HFFc6 (cell line): ENCODE measurements at places on chromosomes 4 and X. TPM values are rescaled to one million over a fixed set of nuclear protein-coding genes. Genes with fewer than 3 reads are reported as not detected.

- no peak for DNase-seq
- no peaks in the 10 kb centered on the region for H3K4me1 ChIP-seq
- no peak overlapping the region for H3K27ac ChIP-seq
- H3K27me3 ChIP-seq = no peaks in the 10 kb centered on the region
- no peaks in the 10 kb centered on the region for H3K36me3 ChIP-seq
- H3K4me3 ChIP-seq = no peak overlapping the region
Measured at GRCh38 chr4:150546286-150546685, 35.7 kb upstream of the MAB21L2 start.

Gene PNMA3
- total RNA-seq = not detected in 3 replicates

DNA sequence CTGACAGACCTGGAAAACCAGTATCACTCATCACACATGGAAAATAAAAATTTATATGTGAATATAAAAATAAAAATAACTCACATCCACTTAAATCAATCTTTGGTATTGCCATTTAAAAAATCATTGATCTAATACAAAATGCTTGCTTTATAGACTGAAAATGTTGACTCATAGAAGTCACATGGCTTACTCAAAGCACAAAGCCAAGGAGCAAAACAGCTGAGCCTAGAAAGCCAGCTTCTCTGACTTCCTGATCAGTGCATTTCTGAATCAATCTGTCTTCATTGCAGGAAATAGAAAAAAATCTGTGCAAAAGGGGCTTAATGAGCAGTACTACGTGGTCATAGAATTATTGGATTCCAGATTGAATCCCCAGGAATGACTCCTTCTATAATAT, 176.9 kb upstream of the HS3ST1 start:
- no peak for DNase-seq
- no peaks in the 10 kb centered on the region for H3K27me3 ChIP-seq
- H3K36me3 ChIP-seq = no peaks in the 10 kb centered on the region

Gene REELD1
- not detected in 3 replicates for total RNA-seq

- no peak for DNase-seq
- peaks cover 28% of the 10 kb centered on the region for H3K27me3 ChIP-seq
- H3K27ac ChIP-seq = no peak overlapping the region
- no peaks in the 10 kb centered on the region for H3K36me3 ChIP-seq
Measured at GRCh38 chr4:40750461-40751258, 905 bp downstream of the NSUN7 start.

- no peak for DNase-seq
- H3K27ac ChIP-seq = no peak overlapping the region
- no peak overlapping the region for H3K4me3 ChIP-seq
Measured at GRCh38 chr4:12697970-12698369, 786.2 kb downstream of the RAB28 start.

Gene PDE5A
- 13.3 to 18.7 TPM (median 15.7 TPM) in 3 replicates for total RNA-seq

DNA sequence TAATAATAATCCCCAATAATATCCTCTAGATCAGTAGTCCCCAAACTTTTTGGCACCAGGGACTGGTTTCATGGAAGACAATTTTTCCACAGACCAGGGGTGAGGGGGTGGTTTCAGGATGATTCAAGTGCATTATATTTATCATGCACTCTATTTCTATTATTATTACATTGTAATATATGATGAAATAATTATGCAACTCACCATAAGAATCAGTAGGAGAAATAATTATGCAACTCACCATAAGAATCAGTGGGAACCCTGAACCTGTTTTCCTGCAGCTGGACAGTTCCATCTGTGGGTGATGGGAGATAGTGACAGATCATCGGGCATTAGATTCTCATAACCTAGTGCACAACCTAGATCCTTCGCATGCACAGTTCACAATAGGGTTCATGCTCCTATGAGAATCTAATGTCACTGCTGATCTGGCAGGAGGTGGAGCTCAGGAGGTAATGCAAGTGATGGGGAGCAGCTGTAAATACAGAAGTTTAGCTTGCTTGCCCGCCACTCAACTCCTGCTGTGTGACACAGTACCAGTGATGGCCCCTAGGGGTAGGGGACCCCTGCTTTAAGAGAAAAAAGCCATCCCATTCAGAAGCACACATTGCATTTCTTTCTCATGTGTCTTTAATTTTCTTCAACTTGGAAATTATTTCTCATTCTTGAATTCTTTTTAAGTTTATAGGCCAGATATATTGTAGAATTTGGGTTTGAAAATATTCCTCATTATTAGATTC, 16.0 kb upstream of the SH3RF1 start:
- H3K4me1 ChIP-seq = peaks cover 31% of the 10 kb centered on the region
- H3K27me3 ChIP-seq = no peaks in the 10 kb centered on the region; the same call in 1 of the 2 replicates
- no peak for DNase-seq
- no peak overlapping the region for H3K27ac ChIP-seq

Gene GLOD5
- total RNA-seq = not detected in 3 replicates

DNA sequence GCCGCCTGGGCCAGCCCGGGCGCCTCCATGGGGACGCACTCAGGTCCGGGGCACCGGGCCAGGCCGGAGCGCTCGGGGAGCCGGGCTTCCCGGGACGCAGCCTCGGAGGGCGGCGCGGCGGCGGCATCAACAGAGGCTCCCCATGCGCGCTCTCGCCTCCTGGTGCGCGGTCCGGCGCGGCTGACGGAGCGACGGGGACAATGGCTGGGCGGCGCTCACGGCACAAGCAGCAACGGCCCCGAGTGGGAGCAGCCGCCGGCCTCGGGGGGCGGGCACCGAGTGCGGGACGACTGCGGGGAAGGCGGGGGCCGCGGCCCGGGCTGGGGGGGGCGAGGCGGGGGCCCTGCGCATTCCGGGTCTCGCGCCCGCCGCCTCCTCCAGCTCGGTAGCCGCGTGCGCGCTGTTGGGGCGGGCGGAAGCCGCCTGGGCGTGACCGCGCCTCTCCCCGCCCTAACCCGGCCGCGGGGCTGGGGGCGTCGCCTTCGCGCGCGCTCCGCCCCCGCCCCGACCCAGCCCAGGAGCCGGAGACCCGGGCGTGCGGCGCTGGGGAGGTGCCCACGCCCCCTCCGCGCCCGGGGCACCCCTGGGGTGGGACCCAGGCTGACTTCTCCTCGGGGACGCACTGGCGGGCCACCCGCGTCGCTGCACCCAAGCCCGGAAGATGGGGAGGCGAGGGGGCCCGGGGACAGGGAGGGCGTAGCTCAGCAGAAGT, at the start of gene PRKX:
PRKX (minus strand) TSS at position 425 of the 712 bp plus-strand sequence; CDS start at position 29, 396 bp downstream.
- H3K4me1 ChIP-seq = peaks cover 11% of the 10 kb centered on the region
- H3K4me3 ChIP-seq = peak within 1 kb of the TSS; percentile 96
- H3K27ac ChIP-seq = no peak within 1 kb of the TSS; the same call in 1 of the 2 replicates
- peaks cover 1% of the 10 kb centered on the region; the same call in 1 of the 2 replicates for H3K27me3 ChIP-seq
- peak; percentile 15 for DNase-seq

DNA sequence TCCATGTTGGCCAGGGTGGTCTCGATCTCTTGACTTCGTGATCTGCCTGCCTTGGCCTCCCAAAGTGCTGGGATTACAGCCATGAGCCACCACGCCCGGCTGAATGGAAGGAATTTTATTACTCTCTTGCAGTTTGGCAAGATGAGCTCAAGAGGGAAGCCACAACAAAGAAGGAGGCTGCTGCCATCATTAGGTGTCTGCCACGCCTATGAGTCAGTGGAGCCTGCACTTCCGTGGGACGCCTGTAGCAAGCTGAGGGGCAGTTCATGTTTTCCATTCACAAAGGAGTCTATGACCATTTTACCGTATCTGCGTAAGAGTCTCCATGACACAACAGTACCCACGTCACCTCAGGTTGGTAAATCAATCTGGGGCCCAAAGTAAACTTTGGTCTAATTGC, 51.2 kb upstream of the CHRNA9 start:
- no peaks in the 10 kb centered on the region for H3K36me3 ChIP-seq
- DNase-seq = no peak
- H3K4me3 ChIP-seq = no peak overlapping the region
- no peaks in the 10 kb centered on the region for H3K4me1 ChIP-seq

Gene CFAP47
- not detected in 2 replicates for total RNA-seq

Gene SOD3
- total RNA-seq = 13.9 to 19.0 TPM (median 18.0 TPM) in 3 replicates

DNA sequence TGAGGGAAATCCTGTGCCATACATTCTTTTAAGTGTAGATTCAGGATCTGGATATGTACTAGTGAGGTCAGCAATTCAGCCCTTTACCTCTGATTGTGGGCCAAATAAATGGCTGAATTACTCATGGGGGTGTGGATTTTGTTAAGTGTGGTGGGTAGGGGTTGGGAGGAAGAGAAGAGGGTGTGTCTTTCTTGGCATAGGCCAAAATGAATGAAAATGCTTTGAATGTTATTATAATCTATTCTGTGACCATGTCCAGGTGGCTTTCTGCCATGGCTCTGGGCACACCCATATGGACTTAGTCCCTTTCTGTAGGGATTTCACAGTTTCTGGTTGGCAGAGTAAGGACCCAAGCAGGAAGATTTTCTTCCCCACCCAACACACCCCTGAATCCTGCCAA, 244.3 kb downstream of the CBR4 start:
- H3K4me1 ChIP-seq = peaks cover 62% of the 10 kb centered on the region
- H3K4me3 ChIP-seq = no peak overlapping the region
- no peaks in the 10 kb centered on the region; the same call in 1 of the 2 replicates for H3K27me3 ChIP-seq
- DNase-seq = peak; percentile 32
- peak overlapping the region; percentile 44 for H3K27ac ChIP-seq

DNA sequence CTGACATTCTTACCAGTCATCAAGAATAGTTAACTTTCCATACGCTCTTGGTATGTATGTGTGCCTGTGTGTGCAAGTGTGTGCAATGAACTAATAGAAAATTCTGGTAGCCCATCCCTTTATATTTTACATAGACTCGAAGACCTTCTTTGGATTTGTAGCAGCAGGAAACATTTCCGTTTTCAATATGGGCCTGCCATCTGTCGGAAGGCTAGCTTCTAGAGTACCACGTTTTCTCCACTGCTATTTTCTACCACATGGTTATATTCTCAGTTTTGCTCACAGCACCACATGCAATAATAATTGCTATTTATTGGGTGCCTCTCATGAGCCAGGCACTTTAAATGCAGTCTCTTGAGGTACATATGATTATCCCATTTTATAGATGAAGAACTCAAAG, 47.9 kb upstream of the PTCHD1 start:
- no peak for DNase-seq
- H3K4me1 ChIP-seq = no peaks in the 10 kb centered on the region
- no peaks in the 10 kb centered on the region for H3K36me3 ChIP-seq
- H3K27me3 ChIP-seq = no peaks in the 10 kb centered on the region

GRCh38 chrX:17292111-17292527, 82.9 kb upstream of the NHS start:
- H3K4me3 ChIP-seq = no peak overlapping the region
- no peaks in the 10 kb centered on the region for H3K36me3 ChIP-seq
- peaks cover 3% of the 10 kb centered on the region for H3K27me3 ChIP-seq

Gene INTS6L
- 1.6 to 3.1 TPM (median 2.0 TPM) in 3 replicates for total RNA-seq

- no peaks in the 10 kb centered on the region for H3K36me3 ChIP-seq
- no peak overlapping the region for H3K4me3 ChIP-seq
- peaks cover under 1% of the 10 kb centered on the region for H3K27me3 ChIP-seq
- no peak overlapping the region for H3K27ac ChIP-seq
- H3K4me1 ChIP-seq = peaks cover 38% of the 10 kb centered on the region
- DNase-seq = no peak
Measured at GRCh38 chr4:14293582-14293981, 666.1 kb upstream of the BOD1L1 start.

DNA sequence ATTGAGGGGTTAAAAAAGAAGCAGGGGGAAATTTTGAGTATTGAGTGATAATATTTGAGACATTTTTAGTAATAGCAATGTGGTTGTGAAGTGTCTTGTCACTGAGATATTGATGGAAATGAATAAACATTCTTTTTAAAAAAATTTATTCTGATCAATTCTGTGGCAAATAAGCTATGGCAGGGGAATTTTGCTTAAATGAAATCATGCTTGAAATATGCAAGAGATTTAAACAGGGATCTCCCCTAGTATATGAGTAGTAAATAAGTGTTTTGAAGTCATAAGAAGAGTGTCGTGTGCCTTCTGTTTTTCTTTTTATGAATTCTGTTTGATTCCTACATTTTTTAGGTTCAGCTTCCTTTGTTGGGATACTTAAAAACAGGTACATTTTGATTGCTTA, 23.2 kb downstream of the IL15 start:
- H3K4me3 ChIP-seq = no peak overlapping the region
- H3K27ac ChIP-seq = no peak overlapping the region
- H3K27me3 ChIP-seq = no peaks in the 10 kb centered on the region; the same call in 1 of the 2 replicates
- DNase-seq = no peak

DNA sequence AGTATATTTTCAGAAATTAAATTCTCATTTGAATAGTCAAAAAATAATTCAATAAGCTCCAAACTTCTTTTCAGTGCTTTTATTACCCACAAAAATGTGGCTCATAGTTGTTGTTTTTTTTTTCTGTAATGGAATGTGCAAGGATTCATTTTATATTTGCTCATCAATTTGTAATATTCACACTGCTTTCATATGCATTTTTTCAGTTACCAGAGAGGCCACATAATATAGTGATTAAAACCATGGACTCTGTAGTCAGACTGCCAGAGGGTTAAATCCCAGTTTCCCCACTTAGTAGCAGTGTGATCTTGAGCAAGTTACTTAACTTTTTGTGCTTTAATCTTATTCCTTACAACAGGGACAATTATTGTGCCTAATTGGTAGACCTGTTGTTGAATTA, 64.5 kb downstream of the FAM9B start:
- no peaks in the 10 kb centered on the region for H3K36me3 ChIP-seq
- no peak overlapping the region for H3K27ac ChIP-seq
- DNase-seq = no peak
- H3K27me3 ChIP-seq = peaks cover 1% of the 10 kb centered on the region
- no peak overlapping the region for H3K4me3 ChIP-seq

DNA sequence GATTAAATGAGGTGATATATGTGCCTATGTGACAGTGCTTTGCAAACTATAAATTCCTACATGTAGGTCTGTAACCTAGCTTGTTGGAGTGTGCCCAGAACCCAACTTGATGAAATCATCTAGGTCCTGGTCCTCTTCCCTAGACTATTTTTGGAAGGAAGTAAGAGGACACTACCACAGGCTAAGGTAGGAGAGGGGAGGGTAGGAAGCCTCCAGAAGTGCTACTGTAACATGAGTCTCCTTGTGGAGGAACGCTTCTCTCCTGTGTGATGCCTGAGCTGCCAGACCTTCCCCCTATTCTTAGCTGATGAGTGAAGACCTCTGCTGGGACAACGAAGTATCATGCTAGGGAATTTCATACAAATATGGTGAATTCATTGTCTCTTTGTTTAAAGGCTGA, 41.8 kb upstream of the IL21 start:
- H3K27me3 ChIP-seq = peaks cover 8% of the 10 kb centered on the region
- no peak overlapping the region for H3K27ac ChIP-seq
- H3K4me1 ChIP-seq = peaks cover 59% of the 10 kb centered on the region
- peaks cover 3% of the 10 kb centered on the region; the same call in 1 of the 2 replicates for H3K36me3 ChIP-seq
- DNase-seq = no peak
- H3K4me3 ChIP-seq = no peak overlapping the region

- no peak overlapping the region for H3K4me3 ChIP-seq
- no peaks in the 10 kb centered on the region for H3K4me1 ChIP-seq
- no peaks in the 10 kb centered on the region; the same call in none of the 2 replicates for H3K27me3 ChIP-seq
- DNase-seq = no peak
Measured at GRCh38 chrX:13868591-13868990, 51.7 kb upstream of the GPM6B start.

Gene GUCY1B1
- not detected in 3 replicates for total RNA-seq

DNA sequence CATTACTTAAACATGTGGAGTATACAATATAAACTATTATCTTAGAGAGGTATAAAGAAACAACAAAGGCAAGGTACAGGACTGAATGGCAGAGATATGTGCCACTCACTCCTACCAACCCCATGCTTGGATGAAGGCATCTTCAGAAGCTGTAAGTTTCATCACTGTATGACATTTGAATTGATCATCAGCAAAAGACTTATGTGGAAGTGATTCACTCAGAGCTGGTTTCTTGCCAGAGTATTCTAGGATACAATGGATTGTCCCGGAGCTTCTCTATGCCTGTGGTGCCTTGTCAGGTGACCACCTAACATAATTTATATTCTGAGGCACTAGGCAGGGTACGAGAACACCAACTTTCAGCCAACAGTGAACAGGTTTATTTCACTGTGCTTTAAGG, 392.2 kb downstream of the PPP1R2C start:
- no peak overlapping the region for H3K27ac ChIP-seq
- H3K27me3 ChIP-seq = no peaks in the 10 kb centered on the region
- H3K4me3 ChIP-seq = no peak overlapping the region
- no peaks in the 10 kb centered on the region for H3K4me1 ChIP-seq
- H3K36me3 ChIP-seq = no peaks in the 10 kb centered on the region
